Esophagus squamous epithelium (tissue), 5 donors: ENCODE measurements at places on chromosomes 7 and 10.

DNA sequence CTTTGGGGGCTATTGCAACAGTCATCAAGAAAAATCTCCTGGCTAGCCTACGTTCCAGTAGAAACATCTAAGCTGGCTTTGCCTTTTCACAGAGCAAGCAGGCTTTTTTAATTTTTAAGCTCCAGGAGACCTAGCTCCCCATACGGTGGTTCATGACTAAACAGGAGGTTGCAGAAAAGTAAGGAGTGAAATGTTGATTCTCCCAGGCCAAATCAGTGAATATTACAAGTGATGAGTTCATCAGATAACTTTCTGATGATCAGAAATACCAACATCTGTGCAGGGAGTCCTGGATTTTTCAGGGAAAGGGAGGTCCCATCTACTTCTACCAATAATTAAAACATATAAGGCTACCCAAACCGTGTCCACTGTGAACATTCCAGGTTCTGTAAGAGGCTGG is 477.3 kb upstream of the CELF2 start:
- no peak for DNase-seq

DNA sequence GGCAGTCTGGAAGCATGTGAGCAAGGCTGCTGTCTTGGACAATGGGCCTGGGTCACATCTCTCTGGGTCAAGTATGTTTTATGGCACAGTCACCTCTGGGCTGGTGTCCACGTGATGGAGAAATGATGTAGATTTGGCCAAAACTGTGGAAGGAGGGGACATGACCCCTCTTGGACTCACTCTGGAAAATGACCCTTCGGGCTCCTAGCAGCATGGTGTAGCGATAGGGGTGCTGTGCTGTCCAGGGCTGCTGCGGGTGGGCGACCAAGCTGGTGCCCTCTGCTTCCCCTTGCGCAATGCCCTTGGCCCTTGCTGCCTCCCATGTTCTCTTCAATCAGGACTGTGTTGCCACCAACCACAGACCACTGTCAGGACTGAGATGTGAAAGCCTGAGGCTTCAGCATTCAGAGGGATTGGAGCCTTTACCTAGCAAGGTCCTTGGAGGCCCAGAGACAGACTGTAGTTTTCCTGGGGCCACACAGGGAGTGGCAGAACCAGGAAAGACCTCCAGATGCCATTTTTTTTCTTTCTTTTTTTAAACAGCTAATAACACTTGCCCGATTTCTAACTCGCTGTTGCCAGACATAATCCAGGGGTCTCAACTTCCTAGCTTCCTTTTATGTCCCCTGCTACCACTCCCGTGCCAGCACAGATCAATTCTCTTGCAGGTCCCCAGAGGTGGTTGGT is 6.1 kb downstream of the CYP26A1 start:
- DNase-seq = no peak

GRCh38 chr7:44461387-44461786 is 29.1 kb downstream of the NUDCD3 start:
- DNase-seq = no peak

DNA sequence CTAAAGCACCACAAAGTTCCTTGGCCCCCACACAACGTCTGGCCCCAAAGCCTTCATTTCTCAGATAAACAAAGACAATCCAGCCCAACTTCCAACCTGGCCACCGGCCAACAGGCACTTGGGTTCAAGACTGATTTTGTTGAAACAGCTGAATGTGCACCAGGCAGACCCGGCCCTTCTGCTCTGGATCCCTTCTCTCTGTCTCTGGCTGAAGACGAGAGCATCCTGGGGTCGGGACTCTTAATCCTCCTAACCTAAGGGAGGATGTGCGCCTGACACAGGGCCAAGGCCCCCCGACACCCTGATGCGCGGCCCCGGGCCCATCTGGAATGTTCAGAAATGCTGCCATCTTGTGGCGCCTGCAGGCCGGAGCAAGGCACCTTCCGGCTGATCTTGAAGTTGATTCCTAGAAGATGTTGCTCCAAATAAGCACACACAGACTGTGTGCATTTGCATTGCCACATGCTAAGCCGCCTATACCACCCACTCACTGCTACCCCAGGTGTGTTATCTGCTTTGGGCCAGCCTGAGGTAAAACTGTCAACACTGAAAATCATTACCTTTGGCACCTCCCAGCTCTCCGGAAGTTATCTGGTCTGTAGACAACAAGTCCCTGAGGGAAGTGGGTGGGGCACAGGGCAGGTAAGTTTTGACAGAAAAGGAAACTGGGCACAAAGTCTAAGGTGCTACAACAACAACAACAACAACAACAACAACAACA is 98.4 kb upstream of the HABP2 start:
- DNase-seq = no peak

- DNase-seq = no peak
Observed at GRCh38 chr7:98630149-98630548, 13.1 kb downstream of the NPTX2 start.

DNA sequence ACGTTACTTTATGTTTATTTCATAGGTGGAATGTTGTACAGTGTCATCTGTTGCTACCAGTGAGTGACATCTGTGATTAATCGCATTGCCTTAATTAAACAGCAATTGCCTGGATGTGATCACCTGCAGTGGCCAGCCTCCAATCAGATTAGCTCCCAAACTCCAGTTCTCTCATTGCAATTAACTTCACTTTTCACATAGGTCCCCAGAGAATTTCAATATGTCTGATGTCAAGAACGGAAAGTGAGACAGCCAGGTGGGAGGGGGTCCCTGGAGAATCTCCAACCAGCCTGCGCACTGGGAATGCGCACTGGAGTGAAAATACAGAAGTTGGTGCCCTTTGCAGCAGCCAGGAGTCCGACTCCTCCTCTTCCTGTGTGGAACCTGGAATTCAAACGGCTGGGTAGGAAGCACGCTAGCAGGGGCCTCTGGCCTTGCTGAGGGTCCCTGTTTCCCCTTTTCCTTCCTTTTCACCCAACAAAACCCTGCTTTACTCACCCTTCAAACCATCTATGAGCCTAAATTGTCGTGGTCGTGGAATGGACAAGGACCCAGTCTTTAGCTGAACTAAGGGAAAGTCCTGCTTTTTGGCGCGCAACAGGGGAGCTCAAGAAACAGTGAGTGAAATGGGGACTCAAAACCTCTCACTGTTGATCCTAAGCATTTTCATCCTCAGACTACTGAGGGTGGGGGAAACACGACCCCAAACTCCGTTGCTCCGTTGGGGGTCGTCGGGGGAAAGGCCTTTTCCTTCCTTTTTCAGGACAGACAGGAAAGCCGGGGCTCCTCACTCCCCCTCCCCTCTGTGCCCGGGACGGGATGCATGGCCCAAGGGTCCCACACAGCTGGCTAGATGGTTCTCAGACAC is 1355.5 kb upstream of the LRRTM3 start:
- DNase-seq = no peak

- no peak for DNase-seq
Observed at GRCh38 chr10:23351926-23352519, 7.4 kb upstream of the C10orf67 start.

DNA sequence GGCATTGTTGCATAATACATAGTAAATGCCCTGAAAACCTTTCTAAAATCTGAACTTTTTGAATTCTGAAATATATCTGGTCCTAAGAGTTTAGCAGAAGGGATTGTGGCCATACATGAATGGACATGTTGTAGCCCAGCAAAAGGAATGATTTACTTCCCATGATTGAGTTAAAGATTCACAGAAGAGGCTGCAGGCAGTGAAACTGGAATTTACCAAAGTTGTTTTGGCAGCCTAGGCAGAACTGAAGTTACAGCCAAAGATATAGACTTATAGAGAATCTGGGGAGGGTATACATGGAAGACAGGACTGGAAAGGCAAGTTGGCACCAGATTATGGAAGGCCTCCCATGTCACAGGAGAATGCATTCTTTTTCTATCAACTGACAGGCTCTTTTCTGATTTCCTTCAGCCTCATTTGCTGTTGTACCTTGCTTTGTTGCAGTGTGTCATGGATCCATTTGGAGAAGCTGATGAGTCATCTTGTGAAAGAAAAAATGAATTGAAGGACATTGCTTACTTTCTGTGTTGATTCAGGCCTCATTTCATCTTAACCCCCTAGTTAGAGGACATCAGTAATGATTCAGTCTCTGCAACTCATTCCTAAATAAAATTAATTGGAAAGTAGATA is 356.2 kb upstream of the LRGUK start:
- no peak for DNase-seq

DNA sequence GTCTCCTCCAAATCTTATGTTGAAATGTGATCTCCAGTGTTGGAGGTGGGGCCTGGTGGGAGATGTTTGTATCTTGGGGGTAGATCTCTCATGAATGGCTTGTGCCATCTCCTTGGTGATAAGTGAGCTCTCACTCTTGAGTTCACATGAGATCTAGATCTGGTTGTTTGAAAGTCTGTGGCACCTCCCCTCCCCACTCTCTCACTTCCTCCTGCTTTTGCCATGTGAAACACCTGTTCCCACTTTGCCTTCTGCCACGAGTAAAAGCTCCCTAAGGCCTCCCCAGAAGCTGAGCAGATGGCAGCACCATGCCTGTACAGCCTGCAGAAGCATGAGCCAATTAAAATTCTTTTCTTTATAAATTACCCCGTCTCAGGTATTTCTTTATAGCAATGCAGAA is 23.5 kb downstream of the TMEM229A start:
- no peak for DNase-seq
